ENCODE measurements at places on chromosomes 12 and 14. TPM values are rescaled to one million over a fixed set of nuclear protein-coding genes. Genes with fewer than 3 reads are reported as not detected.

NAV3 gene
- 1.8 TPM for total RNA-seq

KRT74 gene
- not detected for total RNA-seq

DNA sequence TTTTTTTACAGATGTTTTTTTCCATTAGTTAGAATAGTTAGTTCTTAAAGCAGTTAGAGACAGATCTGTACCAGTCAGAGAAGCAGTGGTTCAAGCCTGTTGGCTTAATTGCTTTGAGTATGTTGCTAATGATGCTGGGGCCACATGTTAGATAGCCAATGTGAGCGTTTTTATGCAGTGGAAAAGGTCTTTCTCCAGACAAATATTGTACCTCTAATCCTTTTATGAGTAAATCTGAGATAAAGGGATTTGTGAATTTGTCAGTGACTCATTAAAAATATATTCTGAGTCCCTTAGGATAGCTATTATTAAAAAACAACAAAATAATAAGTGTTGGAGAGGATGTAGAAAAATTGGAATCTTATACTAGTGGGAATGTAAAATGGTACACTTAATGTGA, 154.2 kb downstream of the MSRB3 start:
- no peaks in the 10 kb centered on the region for H3K4me1 ChIP-seq
- H3K27ac ChIP-seq, result no peak overlapping the region
- DNase-seq, result no peak
- H3K4me3 ChIP-seq, result no peak overlapping the region

DNA sequence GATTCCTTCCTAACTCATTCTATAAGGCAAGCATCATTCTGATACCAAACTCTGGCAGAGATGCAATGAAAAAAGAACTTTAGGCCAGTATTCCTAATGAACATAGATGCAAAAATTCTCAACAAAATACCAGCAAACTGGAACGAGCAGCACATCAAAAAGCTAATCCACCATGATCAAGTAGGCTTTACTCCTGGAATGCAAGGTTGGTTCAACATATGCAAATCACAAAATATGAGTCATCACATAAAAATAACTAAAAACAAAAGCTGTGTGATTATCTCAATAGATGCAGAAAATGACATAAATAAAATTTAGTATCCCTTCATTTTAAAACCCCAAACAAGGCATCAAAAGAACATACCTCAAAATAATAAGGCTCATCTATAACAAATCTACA, 98.9 kb downstream of the ACSS3 start:
- no peak for DNase-seq
- H3K4me3 ChIP-seq, result no peak overlapping the region
- no peak overlapping the region for H3K27ac ChIP-seq
- no peaks in the 10 kb centered on the region for H3K4me1 ChIP-seq
- H3K27me3 ChIP-seq, result no peaks in the 10 kb centered on the region
- H3K36me3 ChIP-seq, result no peaks in the 10 kb centered on the region

SIX6 gene
- total RNA-seq, result not detected

RNU4-1 gene
- under 0.01 TPM for total RNA-seq

Data from transverse colon (tissue), 4 donors.